ENCODE measurements at places on chromosomes 12 and 14.

GRCh38 chr14:81348061-81348460, 52.1 kb downstream of the STON2 start:
- no peak for DNase-seq

- no peak for DNase-seq
These were observed 56.4 kb downstream of the PPP2R5E start for GRCh38 chr14:63486738-63487137.

DNA sequence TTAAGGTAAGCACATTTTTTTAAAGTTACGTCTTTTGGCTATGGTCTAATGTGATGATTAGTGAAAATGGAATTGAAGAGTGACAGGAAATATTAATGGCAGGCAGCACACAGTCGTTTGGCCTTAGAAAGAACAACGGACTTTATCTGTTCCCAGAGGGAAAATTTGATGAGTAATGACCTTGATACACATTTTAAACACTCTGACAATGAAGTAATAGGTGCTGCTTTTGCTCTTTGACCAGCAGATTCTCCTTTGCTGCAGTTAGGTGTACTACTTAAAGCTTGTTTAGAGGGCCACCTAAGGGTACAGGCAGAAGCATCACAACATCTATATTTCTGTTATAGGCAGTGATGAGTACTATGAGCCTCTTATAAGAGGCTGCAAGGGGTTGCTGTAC, 27.1 kb upstream of the RNU6-8 start:
- no peak for DNase-seq

DNA sequence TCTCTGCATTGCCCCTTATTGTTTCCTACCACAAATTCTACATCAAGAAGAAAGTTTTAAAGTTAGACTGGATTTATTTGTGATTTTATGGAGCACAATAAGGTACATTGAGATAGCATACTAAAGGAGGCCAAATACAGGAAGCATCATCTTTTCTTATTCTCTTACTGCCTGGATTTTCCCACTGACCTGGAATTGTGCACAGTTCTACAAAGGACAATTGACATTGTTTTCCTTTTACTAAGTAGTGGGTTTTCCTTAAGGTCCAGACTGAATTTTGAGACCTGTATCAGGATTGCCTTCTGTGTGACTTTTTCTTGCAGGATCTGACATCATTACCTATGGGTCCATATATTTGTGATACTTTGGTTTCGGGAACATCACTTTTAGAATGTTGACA, 18.8 kb upstream of the ZNF140 start:
- DNase-seq: no peak

DNA sequence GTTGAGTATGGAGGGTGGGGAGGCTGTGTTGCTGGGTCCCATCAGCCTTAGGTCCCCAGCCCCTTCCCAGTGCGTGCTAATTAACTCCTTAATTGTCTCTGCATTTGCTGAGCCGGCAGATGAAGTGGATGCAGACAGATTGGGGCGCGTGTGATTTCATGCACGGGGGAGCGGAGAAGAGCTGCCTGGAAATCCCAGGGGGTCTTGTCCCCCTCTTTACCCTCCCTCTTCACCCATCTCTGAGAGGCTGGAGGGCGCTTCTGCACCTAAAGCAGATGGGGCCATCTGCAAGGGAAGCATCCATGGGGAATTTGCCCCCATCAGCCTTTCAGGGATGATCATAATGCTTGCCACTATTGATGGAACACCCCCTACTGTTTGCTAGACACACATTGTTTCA, 4.4 kb upstream of the ASIC1 start:
- DNase-seq: no peak

GRCh38 chr12:4031703-4032291, 158.6 kb upstream of the PARP11 start:
- no peak for DNase-seq

- DNase-seq: no peak
These were observed 22.3 kb upstream of the GNS start for GRCh38 chr12:64781280-64782190.

DNA sequence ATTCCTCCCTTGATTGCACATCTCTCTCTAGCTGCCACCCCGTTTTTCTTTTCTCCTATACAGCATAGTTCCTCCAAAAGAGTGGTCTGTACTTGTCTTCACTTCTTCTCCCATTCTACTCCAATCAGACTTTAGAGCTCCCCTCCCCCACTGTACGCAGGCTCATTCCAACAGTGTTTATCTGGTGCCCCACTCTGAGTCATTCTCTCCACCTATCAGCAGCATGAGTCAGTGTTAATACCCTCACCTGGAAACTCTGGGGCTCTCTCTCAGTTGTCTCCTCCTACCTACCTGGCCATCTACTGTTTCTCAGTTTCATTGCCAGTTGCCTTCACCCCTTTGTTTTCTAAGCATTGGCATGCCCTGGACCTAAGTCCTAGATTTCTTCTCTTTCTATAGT, 175.1 kb upstream of the ARHGAP5 start:
- peak; percentile 69 for DNase-seq

- peak; percentile 56 for DNase-seq
These were observed 3.3 kb downstream of the ERP27 start for GRCh38 chr12:14935031-14935430.

- peak; percentile 4 for DNase-seq
These were observed 222.6 kb downstream of the ACSS3 start for GRCh38 chr12:81300454-81300853.

DNA sequence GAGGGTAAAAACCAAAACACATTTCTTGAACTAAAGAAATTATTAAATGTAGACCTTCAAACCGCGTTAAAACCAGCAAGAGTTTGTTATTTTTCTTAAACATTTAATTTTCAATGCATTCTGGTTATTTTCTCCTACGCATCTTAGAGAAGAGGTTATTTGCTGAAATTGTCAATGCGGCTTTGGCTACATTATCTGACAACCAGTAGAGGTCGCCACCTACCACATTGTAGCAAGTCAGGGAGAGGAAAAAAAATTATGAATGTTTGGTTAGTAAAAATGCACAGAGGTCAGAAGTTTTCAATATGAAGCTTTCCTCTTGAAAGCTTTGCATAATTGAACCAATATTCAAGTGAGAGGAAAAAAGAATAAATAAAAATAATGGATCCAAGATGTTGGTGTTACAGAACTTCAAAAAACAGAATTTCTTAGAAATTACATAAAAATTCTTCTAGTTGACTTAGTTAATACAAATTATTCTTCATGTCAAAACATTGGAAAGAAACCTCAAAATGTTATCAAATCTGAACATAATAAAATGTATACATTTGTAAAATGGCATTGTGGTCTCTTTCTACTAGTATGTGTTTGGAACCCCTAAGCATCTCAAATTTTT, 159.4 kb upstream of the TMTC2 start:
- peak; percentile 58 for DNase-seq

- no peak for DNase-seq
These were observed 155.4 kb upstream of the FAR2 start for GRCh38 chr12:28993720-28994119.

GRCh38 chr12:48285751-48286650, 64.7 kb downstream of the ZNF641 start:
- DNase-seq: no peak

GRCh38 chr12:81329085-81329484, 251.2 kb downstream of the ACSS3 start:
- DNase-seq: peak; percentile 40

DNA sequence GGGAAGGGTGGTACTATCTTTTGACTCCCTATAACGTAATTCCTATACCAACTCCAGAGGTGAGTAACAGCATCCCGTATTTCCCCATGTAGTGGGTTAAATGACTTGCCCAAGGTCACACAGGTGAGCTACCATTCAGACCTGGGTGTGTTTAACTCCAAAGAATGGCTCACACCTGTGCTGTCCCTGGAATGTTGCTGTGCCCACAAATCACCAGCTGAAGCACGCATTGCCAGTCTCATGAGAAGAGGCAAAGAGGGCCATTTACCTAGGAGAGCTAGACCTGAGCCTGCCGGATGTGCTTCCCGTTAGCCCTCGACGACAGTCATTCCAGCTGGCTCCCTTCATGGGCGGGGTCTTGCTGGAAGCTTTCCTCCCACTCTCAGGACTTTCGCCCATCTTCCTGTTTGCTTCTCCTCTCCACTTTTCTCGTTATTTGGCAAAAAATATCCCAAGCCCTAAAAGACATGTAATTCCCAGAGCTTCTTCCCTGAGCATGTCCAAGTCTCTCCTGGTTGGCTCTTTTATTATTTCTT, 106.6 kb upstream of the VASH1 start:
- no peak for DNase-seq

DNA sequence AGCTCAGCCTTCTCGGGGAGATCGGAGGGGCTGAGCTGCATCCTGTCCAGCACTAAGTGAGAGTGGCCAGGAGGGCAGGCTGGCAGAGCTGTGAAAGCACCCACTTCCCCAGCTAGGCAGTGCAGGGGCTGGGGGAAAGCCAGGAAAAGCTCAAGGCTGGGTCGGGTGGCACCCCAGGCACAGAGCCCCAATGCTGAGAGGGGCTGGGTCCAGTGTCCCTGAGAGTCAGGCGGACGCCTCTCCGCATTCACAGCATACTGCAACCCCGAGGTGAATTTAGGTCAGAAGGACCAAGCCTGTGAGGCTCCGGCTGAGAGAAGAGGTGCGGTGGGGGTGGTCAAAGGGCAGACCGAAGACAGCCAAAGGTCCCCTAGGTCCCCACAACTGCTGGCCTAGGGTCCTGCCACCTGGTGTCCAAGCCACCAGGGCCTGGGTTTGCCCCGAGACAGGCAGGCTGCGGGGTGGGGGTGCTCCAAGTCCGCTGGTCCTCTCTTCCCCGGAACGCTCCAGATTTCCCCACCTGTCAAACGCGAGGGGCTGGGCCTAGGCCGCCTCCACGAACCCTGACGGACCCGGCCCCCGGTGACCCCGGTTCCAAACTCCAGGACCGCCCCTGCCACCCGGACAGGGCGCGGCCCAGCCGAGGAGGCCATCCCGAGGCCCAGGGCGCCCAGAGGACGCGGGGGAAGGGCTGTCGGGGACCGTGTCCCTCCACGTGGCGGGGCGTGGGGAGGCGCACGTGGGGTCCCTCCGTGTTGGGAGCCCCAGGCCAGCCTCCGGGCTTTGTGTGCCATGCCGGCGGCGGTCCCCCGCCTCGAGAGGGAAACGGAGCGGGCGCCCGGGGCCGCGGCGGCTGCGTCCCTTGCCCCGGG, 527 bp downstream of the CAMKK2 start:
- peak; percentile 69 for DNase-seq

- DNase-seq: peak; percentile 74
These were observed 780.9 kb downstream of the RPS29 start for GRCh38 chr14:48805315-48805714.

GRCh38 chr12:26746121-26746714, 86.8 kb downstream of the ITPR2 start:
- DNase-seq: no peak

DNA sequence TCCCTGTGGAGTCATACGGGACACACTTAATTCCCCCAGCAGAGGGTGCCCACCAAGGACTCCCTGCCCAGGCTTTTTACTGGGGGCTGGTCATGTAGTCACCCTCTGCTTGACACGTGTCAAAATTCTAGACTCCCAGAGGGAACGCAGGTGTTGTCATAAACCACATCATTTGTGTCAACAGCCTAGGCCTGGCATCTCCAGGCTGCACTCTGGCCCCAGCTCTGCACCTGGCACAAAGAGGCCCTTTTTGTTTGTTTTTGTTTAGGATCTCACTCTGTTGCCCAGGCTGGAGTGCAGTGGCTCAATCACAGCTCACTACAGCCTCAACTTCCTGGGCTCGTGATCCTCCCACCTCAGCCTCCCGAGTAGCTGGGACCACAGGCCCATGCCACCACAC, 21.1 kb downstream of the BRI3BP start:
- DNase-seq: no peak

DNA sequence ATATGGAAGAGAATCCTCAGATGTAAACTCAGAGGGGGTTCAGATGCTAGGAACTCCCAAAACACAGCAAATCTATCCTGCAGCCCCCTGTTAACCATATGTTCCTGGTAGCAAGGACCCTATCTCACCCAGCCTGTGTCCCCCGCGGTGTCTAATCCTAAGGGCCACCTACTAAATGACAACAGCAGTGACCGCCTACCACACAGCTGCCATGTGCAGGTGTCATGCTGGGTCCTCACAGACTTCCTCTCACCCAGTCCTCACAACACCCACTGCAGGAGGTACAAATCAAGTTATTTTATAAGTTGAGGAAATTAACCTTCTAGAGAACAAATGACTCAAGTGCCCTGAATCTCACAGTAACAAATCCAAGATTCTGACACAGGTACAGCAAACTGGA, 73.9 kb downstream of the ITPK1 start:
- DNase-seq: no peak

- no peak for DNase-seq
These were observed 30.8 kb downstream of the P2RX2 start for GRCh38 chr12:132649226-132649945.

- DNase-seq: no peak
These were observed 311.6 kb upstream of the DIO2 start for GRCh38 chr14:80522936-80523335.

DNA sequence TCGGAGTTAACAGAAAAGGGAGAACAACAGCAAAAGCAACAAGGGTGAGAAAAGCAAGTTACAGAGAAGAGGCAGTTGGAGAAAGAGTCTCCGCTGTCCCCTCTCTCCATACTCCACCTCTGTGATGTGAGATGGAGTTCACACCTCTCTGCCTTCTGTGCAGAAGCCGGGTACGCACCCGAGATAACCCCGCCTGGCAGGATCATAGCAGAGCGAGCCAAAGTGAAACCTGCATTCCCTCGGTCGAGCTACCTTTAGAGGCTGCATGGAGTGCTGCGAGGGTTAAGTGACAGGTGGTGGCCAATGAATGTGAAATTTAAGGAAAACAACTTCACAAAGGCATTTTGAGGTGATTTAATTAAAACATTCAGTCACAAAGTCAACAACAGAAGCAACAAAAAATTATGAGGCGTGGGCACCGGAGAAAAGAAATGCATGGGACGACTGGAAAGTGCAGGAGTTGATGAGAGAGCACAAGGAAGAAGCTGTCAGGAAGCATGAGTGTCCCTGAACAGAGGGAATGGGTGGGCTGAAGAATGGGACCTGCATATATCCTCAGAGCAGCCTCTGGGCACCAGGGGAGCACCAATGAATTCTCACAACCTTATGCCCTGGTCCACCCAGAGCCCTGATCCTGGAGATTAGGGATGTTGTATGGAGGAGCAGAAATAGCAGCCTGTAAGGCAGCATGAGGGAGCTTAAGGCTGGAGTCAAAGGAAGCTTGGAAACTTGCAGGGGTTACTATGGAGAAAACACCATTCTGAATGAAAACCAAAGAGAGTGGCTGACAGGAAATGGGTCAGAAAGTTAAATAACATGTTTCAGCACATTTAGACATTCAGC, 208.3 kb downstream of the EMP1 start:
- DNase-seq: no peak

DNA sequence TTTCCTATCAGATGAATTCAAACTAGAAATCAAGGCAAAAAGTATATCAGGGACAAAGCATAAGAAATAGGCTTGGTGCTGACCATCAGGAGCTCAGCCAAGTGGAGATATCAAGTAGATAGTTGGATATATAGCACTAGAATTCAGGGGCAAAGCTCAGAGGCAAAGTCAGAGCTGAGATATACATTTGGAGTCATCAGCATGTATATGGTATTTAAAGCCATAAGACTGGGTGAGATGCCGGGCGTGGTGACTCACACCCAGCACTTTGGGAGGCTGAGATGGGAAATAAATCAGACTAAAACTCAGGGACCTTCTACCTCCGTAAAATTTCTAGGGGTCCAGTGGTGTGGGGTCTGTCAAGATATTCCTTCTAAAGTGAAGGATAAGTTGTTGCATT, 38.9 kb upstream of the LIMA1 start:
- DNase-seq: no peak

GRCh38 chr12:92769124-92769901, 66.5 kb downstream of the PLEKHG7 start:
- no peak for DNase-seq

GRCh38 chr14:95255013-95255412, 64.7 kb downstream of the CLMN start:
- no peak for DNase-seq

- DNase-seq: no peak
These were observed 90.5 kb downstream of the SLC2A13 start for GRCh38 chr12:40015345-40015744.

Measured in Caco-2 (cell line).